ENCODE measurements at places on chromosomes 12 and 14.

DNA sequence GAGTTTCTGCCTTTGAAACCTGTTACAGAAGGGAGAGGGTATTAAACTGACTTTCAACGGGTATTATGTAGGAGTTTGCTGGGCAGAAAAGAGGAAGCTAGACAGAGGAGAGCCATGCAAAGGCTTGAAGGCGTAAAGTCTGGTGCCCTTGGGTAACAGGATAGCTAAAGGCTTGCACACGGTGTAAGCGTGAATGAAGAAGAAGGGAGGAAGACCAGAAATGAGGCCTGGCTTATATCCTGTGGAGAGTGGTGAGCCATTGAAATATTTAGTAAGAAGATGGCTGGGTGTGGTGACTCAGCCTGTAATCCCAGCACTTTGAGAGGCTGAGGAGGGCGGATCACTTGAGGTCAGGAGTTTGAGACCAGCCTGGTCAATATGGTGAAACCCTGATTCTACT lies 22.6 kb downstream of the SUDS3 start:
- DNase-seq: no peak

DNA sequence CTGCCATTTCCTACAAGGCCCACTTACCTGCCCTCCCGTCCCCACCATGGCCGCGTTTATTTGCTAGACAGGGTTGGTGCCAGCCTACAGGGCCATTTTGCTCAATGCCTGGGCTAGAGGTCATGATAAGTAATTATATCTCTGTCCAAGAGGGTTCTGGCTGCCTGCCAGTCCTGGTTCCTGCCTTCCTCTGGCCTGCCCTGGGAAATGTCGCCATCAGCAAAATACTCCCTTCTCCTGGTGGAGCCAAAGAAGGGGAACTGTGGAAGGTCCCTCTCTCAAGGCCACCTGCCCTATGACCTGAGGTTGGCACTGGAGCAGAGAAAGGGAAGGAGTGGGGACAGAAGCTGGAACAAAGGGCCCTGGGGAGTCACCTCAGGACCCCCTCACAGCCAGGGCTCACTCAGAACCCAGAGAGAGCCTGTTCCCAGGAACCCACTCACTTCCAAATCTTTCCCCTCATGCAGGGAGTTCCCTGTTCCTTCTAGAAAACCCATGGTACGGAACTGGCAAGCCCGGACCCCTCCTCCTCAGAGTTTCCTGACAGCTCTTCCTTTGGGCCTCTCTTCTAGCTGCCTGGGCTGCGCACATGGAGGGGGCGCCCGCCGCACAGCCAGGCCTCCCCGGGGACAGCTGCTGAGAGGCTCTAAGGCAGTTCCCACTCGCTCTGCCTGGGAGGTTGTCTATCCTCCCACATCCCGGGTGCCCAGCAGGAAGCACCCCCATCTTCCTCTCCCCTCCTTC lies 280.5 kb downstream of the DPF3 start:
- no peak for DNase-seq

GRCh38 chr14:90890322-90891020 lies 74.2 kb upstream of the TTC7B start:
- DNase-seq: no peak

DNA sequence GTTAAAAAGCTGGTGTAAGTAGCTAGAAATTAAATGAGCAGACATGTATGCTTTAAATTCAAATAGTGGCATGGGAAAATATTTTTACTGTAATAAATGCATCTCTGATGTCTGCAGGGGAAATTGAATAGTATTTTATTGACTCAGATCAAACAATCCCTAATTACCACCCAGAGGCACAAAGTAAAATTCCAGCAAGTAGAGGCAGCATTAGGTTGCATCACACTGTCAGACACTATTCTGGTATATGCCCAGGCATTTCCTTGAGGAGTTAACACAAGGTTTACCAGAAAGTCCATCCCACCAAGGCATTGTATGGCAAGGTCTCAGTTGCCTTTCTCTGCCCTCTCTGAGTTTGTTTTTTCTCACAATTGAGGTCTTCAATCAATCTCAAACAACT lies 201.6 kb upstream of the KITLG start:
- no peak for DNase-seq

DNA sequence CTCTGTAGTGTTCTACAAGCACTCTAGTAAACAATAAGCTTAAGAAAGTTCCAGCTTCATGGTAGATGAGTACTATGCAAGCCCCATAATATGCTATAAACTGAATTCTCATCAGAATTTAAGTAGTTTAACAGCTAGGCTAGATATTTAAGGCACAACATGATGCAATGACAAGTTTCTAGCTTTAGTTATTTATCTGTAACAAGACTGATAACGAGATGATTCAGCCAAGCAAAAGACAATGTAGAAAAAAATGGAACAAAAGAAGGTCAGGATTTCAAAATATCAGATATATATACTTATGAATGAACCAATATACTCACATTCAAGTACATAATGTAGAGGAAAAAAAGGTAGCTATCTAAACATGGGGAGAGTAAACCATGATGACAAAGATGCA lies 61.0 kb upstream of the RERGL start:
- DNase-seq: no peak

DNA sequence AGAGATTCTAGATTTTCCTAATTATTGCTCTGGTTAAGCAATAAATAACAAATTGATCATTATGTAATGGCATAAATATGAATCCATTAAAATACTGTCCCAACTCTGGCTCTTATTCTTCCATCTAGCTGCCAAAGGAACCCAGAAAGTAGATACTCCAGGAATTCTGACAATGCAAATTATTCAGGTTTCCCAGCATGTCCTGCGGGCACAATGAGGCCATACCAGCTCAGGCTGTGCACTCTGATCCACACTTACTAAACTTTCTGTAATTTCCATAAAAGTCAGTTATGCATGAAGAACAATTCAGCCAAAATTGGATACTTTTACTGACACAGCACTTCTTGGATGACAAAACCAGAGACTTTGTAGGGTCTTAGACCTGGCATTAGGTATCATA lies 576.3 kb downstream of the KCNH5 start:
- DNase-seq: no peak

GRCh38 chr12:115916910-115917668 lies 360.4 kb downstream of the MED13L start:
- peak; percentile 71 for DNase-seq

DNA sequence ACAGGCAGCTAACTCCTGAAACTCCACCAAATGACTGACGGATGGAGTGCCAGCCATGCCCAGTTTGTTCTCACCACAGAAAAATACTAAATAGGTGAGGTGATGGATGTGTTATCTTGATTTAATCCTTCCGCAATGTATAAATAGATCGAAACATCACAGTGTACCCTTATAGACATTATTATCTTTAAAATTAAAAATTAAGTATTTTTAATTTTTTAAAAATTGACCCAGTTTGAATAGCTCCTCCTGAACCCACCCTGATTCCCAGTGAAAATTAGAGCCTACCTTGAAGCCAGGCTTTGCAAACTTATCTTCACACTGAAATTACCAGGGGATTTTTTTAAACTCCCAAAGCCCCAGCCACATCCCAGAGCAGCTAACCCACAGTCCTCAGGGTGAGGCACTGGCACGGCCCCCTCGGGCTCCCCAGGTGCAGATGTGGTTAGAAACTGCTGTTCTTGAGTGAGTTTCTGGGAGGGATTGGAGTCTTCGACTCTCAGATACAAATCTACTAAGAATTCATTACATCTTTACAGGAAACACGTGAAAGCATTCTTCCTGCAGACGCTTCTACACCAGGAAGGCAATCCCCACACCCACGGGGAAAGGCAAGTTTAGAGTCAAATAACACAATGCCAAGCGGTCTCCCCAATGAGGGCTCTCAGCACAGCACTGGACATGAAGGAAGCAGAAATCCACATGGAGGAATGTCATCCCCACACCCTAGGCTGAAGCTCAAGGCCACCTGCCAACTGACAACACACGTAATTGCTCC lies 126.4 kb downstream of the RIMBP2 start:
- no peak for DNase-seq

- DNase-seq: no peak
Observed at GRCh38 chr12:92596383-92596782, 106.4 kb upstream of the PLEKHG7 start.

GRCh38 chr14:57493467-57494181 lies at the start of gene CCDC198:
CCDC198 (minus strand) TSS chr14:57493857; CDS start chr14:57493715, 142 bp downstream.
- no peak for DNase-seq

- no peak for DNase-seq
Observed at GRCh38 chr12:72738811-72739210, 466.6 kb downstream of the TRHDE start.

- DNase-seq: no peak
Observed at GRCh38 chr14:94682061-94682516, 69.9 kb downstream of the SERPINA3 start.

DNA sequence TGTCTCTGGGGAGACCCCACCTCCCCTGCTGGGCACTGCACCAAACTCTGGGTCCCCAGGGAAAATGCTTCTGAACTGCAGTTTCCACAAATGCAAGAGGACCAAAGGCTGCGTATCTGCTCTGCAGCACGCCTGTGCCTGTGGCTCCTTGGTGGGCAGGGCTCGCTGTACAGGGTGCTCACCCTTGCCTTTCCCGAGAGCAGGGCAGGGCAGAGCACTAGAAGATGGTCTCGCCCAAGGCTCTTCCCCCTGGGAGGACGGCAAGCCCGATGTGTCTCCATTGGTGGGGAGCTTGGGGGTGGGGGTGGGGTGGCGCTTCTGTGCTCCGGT lies 175.3 kb upstream of the RTL1 start:
- DNase-seq: no peak

DNA sequence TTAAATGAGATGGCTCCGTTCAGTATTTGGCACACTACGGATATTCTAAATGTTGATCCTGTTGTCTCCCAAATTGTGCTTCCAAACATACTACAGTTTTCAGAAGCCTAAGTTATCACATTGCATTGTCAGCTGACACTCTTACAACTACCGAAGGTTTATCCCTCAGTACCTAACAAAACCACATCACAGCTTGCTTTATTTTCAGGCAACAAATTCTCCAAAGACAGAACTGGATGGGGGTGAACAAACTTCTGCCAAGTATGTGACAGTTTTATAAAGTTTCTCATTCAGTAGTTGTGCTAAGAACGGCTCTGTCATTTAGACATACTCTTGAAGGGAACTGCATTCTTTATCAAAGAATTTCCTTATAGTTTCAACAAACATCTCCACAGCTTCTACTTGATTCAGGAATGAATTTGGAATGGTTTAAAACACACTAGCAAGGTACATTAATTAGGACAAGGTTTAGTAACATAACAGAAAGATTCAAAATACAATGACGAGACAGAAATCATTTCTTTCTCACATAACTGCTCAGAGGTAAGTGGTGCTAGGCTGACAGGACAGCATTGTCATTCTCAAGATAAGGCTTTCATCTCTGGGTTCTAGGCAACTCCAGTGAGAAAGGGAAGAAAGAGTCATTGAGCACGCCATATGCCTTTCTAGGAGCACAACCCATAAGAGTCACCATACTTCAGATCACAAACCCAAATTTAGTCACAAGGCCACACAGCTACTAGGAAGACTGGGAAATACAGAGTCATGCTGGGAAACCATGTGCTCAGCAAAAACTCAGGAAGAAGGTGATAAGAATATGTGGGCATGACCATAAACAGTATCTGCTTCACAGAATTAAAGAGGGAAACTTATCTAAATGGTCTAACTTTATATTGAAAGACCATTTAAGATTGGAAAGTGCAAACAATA lies 100.7 kb downstream of the DUSP6 start:
- no peak for DNase-seq

GRCh38 chr12:109571773-109572505 lies 1.4 kb downstream of the MMAB start:
- no peak for DNase-seq

DNA sequence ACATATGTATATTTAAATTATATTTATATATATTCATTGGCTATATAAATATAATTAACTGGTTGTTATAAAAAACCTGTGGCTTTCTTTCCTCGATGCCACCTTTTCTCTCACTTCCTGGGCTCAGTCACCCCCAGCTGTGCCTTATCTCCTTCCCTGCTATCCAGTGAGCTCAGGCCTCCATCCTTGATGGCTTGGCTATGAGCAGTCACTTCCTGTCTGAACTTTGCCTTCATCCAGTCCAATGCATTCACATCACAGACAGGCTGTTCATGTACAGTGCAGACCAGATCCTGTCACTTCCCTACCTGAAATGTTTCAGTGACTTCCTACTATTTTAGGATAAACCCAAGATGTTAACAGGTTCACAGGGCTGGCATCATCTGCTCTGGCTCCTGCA lies 115.3 kb upstream of the PRB2 start:
- no peak for DNase-seq

DNA sequence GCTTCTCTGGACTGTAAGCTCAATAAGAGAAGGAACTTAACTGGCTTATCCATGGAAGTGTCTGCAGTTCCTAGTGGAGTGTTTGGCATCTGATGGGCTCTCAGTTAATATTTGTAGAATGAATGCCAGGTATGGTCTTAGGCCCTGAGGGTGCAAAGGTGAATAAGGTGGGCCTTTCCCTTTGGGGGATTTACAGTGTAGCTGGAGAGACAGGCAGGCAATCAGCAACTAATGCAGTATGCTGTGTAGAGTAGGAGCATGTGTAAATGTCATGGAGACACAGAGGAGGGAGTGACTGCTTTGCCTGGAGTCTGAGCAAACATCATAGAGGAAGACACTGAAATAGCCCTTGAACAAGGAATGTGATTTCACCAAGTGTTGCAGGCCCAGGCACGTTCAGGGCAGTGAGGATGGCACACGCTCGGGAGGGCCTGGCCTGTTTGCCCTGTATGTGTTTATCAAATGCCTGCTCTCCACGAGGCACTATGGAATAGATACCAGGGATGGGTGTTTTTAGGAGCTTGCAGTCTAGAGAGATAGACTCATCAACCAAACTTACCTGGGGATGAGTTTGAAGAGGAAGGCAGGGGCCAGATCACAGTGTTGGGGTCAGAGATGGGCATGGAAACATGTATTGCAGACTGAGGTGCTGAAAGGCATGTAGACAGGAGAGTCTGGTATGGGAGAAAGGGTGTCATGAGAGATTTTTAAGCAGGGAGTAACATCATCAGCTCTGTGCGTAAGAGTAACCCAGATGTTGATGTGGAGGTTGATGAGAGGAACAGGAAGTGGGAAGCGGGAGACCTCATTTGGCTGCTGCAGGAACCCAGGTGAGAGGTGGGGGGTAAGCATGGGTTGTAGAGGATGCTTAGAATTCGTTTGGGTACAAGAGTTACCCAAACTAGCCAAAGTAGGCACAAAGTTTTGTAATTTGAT lies 54.1 kb downstream of the PLXNC1 start:
- no peak for DNase-seq

GRCh38 chr14:85090681-85091080 lies 439.3 kb upstream of the FLRT2 start:
- DNase-seq: no peak

DNA sequence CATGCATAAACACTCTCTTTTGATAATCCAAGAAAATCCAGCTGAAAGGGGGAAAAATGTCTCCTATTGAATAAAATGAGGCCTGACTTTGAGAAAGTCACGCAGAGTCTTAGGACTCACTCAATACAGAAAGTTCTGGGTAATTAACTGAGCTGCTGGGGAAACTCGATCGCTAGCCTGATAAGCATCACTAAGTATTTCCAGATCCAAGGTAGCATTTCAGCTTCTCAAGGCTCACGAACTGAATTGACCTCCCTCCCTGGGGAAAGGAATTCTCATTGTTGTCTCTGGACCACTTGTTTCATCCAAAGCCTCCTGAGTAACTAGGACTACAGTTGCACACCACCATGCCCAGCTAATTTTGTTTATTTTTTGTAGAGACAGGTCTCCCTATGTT lies 13.8 kb upstream of the ANAPC5 start:
- no peak for DNase-seq

Data from activated T-cell treated with anti-CD3 and anti-CD28 coated beads for 4 hours (primary cell).